Activated CD8-positive, alpha-beta memory T cell treated with anti-CD3 and anti-CD28 coated beads for 48 hours (primary cell): ENCODE measurements at places on chromosomes 4 and X.

GRCh38 chr4:68874507-68874906 lies 58.7 kb downstream of the UGT2B10 start:
- DNase-seq: no peak

DNA sequence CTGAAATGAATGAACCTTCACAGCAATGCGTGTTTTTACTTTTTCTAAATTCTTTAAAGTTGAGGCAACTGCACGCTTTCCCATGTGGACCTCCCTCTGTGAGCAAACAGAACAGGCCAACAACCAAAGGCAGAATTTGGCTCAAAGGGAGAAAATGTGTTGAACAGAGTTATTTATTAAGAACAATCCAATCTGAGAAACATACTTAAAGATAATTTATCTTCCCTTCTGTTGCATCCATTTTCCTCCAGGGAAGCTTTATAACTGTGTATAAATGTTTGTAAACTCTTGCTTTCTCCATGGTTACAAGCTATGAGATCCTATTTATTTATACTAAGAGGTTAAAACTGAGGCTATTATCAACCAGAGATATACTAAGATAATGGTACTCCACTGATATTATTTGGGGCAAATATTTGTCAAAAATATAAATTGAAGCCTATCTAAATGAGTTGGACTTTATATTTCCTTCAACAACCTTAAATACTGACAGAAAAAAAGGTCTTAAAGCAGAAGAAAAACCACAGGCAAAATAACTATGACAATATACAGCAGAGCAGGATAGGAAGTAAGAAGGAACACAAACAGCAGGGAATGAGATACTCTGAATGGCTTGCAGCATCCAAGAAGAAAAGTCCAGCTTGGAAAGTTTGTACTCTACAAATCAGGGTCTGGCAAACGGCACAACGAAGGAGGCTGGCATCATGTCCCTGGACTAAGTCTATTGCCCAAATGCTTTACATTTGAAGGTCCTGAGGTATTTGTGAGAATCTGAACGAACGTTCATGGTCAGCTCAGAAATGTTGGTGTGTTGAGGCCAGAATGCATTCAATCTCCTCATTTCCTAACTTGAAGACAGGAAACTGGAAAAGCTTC lies 663.2 kb upstream of the INTU start:
- DNase-seq: no peak

DNA sequence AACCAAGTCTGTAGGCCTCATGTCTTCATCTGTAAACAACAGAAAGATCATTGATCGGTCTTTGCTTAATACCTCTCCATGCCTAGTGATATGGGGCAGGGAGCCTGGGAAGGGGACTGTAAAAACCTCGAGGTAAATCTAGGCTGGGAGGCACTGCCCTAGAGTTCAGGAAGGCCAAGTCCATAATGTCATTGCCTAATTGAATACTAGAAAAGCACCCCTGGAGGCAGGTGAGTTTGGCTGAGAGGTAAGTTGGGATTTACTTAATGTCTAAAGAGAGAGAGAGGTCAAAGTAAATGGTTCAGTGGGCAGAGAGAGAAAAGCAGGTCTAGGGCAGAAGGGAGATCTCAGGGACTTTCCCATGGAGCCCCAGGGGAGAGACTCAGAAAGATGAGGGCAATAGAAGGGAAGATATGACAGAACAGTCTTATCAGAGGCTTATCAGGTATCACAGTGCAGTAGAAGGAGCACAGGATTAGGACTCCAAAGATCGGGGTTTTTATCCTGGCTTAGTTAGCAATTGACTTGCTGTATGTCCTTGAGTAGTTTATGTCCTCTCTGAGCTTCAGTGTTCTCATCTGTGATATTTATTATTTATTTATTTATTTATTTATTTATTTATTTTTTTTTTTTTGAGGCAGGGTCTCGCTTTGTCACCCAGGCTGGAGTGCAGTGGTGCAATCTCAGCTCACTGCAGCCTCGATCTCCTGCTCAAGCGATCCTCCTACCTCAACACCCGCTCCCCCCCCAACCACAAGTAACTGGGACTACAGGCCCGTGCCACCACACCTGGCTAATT lies 85.2 kb downstream of the SLC16A2 start:
- no peak for DNase-seq

- no peak for DNase-seq
Observed at GRCh38 chr4:85787133-85787532, 312.2 kb downstream of the ARHGAP24 start.

GRCh38 chr4:17583276-17583675 lies 6.3 kb downstream of the LAP3 start:
- no peak for DNase-seq

- no peak for DNase-seq
Observed at GRCh38 chr4:52914051-52914605, 52.0 kb downstream of the RASL11B start.

DNA sequence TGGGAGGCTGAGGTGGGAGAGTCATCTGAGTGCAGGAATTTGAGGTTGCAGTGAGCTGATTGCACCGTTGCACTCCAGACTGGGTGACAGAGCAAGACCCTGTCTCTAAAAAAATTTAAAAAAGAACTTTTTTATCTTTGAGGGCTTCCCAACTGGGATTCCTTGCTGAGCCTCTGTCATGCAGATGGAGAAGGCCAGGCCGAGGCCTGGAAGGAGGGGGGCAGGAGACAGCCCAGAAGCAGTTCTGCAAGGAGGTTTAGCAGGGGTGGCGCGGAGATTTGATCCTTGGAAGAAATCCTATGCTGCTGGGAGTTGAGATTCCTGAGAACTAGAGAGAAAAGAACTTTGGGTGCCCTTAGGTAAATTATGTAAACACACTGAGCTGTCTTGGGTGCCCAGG lies 2.5 kb upstream of the ARSD start:
- no peak for DNase-seq

- DNase-seq: no peak
Observed at GRCh38 chr4:8297141-8297601, 27.6 kb downstream of the HTRA3 start.
